ENCODE measurements at places on chromosomes 6 and 20.

GRCh38 chr6:148068437-148069061 lies 274.1 kb upstream of the SASH1 start:
- DNase-seq: no peak

- no peak for DNase-seq
Observed at GRCh38 chr6:92479831-92480230, 939.5 kb downstream of the EPHA7 start.

GRCh38 chr6:35587167-35587566 lies 74.5 kb upstream of the TULP1 start:
- DNase-seq: no peak

GRCh38 chr20:58401162-58401561 lies 12.1 kb downstream of the VAPB start:
- no peak for DNase-seq

GRCh38 chr20:11573507-11573906 lies 344.2 kb upstream of the BTBD3 start:
- no peak for DNase-seq

- DNase-seq: no peak
Observed at GRCh38 chr6:43836507-43837240, 66.7 kb downstream of the VEGFA start.

- no peak for DNase-seq
Observed at GRCh38 chr6:33949877-33950435, 146.2 kb upstream of the MLN start.

GRCh38 chr6:72466471-72466870 lies 155.4 kb upstream of the KCNQ5 start:
- DNase-seq: no peak

DNA sequence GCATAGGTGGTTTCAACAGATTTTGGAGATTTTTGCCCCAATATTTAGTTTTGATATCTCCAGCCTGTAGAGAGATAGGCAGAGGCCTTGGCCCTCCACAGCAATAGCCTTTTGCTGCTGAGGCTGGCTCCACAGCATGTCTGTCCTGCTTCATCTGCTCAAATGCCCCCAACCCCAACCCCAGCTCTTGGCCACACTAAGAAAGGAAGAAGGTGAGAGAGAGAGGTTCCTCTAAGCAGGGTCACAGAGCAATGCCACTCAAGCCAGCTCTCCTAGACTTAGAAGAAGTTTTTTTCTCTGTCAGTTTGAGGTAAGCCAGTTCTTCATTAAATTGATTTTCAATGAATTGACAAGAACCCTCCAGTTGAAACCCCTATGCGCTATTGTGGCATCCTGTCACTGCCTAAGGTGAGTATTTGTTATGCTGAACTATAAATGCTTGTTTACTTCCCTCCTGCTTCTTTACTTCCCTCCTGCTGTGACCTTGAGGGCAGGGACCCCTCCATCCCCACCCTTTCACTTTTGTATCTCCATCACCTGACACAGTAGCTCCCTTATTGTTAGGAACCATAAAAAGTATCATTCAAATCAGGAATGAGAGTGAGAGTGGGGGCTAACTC lies 366.2 kb upstream of the CNR1 start:
- DNase-seq: no peak

- no peak for DNase-seq
Observed at GRCh38 chr20:4233520-4233919, 218.2 kb upstream of the RNF24 start.

Measured in stimulated activated CD4-positive, alpha-beta T cell treated with anti-CD3 and anti-CD28 coated beads, Interleukin-2, amount 100 ng/mL, for 48 hours (primary cell).